T-helper 9 cell (primary cell): ENCODE measurements at places on chromosomes 7 and 10.
A peak's percentile ranks its signal among the peaks of the same experiment; 100 is the strongest.

GRCh38 chr10:3781468-3782145 lies 3.4 kb downstream of the KLF6 start:
- DNase-seq = peak; percentile 38

DNA sequence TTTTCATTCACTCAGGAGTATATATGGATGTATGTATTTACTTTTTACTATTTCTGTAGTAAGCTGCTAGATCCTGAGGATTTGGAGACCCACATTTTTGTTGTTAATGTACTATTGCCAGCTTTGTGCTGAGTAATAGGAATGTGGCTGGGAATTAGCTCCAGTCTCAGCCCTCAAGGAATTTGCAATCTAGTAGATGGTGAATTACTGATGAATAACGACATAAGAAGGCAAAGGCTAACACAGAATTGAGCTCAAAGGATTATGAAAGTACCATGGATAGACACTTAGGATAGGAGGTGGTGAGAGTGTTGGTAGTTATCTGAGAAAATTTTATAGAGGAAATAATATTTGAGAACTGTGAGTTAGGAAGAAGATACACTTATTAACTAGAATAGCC lies 19.9 kb downstream of the CASD1 start:
- no peak for DNase-seq

DNA sequence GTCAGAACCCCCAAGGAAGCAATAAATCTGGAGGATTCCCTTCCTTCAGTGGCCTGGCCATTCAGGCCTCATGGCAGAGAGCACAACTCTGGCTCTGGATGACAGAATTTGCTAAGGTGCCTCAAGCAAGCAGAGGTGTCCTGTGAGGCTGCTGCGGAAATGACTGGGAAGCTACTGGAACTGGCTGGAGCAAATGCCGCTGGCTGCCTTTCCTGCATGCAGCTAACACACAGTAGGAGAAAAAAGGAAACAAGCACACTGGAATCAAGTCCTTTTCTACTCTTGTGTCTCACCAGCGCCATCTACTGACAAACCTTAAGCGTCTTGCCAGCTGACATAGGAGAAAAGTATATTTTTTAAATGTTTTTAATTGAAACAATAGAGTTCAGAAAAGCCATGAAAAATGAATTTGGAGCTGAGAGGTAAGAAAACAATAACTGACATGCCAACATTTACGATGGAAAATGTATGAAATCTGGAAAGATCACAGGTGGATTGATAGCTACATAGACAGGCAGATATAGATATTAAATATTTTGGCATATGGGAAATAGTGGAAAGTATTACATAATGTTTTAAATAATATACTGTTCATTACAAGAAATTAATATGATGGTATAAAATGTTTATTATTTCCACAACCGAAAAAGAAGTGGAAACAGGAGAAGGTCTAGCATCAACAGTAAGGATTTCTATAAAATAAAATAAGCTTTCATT lies 951.6 kb downstream of the ANKRD7 start:
- DNase-seq = no peak

DNA sequence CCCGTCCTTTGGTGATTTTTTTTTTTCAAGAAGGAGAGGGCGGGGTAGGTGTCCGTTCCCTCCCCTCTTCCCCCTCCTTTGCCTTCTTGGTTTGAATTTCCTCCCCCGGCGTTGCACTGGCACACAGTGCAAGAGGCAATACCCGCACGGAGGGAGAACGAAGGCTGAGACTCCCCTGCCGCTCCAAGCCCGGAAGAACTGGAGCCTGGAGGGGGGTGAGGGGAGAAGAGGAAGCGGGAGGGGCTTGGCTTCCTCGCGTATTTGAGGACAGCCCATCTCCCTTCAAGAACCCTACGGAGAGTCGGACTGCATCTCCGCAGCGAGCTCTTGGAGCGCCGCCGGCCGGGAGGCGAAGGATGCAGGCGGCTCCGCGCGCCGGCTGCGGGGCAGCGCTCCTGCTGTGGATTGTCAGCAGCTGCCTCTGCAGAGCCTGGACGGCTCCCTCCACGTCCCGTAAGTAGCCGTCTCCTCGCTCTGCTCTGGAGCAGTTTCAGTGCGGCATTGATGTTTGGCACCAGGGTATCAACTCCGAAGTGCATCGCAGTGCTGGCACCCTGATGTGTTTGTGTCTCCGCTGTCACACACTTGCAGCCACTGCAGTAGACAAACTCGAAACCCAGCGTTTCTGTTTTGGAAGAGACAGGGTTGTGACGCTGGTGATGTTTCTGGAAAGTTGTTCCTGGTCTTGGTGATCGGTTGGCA lies at the start of gene CNTNAP2:
Gene CNTNAP2 (plus strand): TSS at position 281 of the 702 bp plus-strand sequence. CDS start 76 bp downstream, at position 357.
- DNase-seq = no peak

- no peak for DNase-seq
These were observed 1.9 kb downstream of the BNIP3 start for GRCh38 chr10:131979821-131980270.

- peak; percentile 75 for DNase-seq
These were observed 23.8 kb upstream of the MKI67 start for GRCh38 chr10:128150045-128150493.

DNA sequence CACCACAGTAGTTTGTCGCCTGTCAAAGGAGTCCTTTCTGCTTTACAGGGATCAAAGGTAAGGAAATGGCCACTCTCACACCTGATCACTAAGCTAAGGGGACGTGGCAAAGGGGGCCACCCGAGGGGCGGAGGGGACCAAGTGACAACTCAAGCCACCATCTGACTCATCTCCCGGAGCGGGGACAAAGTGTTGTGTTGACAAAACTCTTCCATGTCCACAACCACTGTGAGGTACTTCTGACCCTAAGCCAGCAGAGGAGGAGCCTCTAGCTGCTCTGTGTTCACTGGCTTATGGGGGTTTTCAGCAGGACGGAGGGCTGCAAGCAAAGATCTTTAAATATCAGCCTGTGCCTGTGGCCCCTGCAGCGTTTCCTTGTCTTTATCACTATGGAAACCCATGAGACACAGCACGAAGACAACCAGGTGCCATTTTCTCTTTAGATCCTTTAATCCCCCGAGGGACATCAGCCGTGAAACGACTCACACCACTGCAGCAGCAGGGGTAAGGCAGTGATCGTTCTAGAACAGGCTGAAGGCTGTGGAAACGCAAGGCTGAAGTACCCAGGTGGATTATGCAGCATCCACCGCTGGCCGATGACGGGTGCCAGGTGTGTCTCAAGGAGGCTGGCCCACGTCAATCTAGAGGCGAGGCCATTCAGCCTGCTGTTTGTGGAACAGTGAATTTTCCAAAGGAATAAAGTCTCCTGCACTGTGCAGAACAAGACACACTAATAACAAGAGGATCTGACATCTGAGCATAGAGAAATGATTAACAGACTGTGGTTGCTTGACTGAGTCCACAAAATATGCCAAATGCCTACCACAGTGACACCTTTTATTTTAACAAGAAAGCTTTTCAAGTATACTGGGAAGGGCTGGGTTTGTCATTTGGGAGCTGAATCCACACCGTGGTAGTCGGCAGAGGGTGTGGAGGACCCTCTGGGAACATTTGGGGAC lies 26.6 kb upstream of the DDC start:
- DNase-seq = no peak

DNA sequence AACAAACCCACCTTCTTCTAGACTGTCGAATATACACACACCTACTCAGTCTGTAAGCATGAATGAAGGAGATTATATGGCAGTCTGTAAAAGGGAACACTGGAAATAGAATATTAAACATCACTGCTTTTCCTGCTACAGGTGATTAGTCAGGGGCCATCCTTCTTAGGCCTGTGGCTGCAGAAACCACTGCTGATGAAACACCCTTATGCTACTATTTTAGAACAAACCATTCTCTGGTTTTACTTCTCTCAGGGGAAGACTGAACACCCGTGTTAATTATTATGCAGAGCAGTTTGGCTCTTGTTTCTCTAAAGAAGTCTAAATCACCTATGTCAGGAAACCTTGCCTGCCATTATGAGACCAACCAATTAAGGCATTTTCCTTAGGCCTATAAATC lies 351.1 kb upstream of the KLF6 start:
- DNase-seq = no peak

DNA sequence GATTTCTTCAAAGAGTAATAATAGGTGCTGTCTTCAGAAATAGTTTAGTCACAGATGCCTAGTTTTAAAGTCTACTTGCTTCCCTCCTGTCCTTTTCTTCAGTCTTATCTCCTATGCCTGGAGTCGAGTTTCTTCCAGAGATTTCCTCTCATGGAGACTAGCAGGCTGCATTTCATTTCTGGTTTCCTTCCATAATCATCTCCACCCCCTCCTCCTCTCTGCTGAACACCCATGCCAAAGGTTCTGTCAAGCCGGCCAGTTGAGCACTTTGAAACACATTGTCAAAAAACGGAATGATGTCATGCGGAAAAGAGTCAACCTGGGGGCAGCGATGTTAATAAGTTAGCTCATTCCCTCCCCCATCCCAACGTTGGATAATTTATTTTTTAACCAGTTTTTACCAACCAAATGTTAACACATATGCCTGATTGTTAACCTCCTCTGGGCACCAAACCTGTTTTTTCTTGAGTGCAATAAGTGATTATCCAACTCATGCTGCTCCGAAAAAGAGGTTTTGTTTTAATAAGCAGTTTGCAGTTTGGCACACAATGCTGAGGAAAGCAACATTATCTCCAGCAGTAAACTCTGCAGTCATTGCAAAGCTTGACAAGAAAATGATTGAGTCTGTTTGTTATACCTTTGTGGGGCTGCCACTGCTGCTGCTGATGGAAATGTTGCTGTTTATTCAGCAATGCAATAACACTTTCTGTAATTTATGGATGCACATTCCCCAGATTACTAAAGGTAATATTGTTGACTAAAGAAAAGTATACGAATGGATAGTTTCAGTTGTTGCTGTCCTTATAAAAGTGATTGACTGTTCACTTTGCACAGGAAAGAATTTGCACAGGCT lies 161.6 kb downstream of the LRMDA start:
- no peak for DNase-seq

DNA sequence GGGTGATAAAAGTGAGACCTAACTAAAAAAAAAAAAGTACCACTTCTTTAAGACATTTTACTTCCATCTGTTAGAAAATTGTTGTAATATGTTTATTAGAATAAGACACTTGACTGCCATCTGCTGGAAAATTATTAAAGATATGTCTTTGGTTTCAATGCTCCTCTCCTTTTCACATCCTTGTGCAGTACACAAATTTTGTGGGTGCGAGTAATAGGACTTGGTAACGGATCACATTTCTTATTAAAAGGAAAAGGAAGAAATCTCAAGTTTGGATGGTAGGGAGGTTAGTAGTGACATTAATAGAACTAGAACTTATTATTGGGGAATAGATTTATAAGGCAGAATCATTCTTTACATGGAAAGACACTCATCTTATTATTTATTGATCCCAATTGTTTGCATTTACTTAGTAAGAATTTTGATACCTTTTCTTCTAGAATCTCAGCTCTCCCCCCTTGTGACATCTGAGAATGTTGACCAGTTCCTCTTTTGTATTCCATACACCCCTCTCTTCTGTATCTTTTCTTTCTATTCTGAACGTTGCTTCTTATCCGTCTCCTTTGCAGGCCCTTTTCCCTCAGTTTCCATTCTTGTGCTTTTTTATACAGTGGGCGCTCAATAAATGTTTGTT lies 43.0 kb upstream of the RPA3 start:
- DNase-seq = no peak

DNA sequence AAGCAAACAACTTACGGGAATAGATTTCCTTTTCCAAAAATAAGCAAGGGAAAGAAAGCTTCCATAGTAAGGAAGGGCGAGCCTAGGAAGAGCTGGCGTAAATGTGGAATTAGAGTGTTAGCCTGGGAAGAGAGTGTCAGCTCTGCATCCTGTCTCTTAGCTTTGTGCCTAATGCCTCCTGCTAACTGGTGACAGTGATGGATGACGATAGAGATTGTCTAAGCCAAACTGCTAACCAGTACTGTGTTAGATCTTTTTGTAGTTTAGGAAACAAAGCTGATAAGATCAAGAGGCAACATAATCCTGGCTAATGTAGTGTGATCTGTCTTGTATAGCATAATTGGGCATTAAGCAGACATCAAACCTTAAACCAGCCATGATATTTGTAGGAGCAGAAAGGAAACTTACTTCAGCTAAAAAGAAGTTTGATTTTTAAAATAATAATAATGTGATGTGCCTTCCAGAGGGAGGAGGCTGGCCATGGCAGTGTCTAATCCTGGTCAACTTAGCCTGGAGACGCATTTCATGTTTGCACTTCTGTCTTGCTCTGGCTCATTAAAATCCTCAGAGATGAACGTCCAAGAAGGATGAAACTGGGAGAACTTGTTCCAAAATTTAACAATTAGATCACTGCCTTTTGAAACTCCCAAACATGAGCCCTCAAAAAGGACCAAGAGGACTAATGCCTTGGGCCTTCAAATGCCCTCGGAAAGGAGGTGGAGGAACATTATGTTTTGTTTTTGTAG lies 85.1 kb downstream of the FAM204A start:
- DNase-seq = no peak

- no peak for DNase-seq
These were observed 205.3 kb downstream of the CHRM2 start for GRCh38 chr7:137073571-137074325.
